Cardiac septum (tissue), 1 donor: ENCODE measurements at places on chromosomes 12 and 14. TPM values are rescaled to one million over a fixed set of nuclear protein-coding genes. Genes with fewer than 3 reads are reported as not detected.

The NOPCHAP1 gene
- 9.4 TPM for total RNA-seq

The PRPH gene
- total RNA-seq = 0.38 TPM

The NDRG2 gene
- 304 TPM for total RNA-seq

The DNAI7 gene
- 0.38 TPM for total RNA-seq
